ENCODE measurements at places on chromosomes 12 and 14. TPM values are rescaled to one million over a fixed set of nuclear protein-coding genes. Genes with fewer than 3 reads are reported as not detected.

Gene OVCH1
- 0.09 TPM for total RNA-seq

Gene TSHR
- not detected for total RNA-seq

Gene RPL10L
- not detected for total RNA-seq

Gene FIGNL2
- total RNA-seq, result under 0.01 TPM

Gene FOS
- 13.8 TPM for total RNA-seq

Gene SYNDIG1L
- total RNA-seq, result not detected
